Glutamatergic neuron (in vitro differentiated cells): ENCODE measurements at places on chromosomes 12 and 14.

DNA sequence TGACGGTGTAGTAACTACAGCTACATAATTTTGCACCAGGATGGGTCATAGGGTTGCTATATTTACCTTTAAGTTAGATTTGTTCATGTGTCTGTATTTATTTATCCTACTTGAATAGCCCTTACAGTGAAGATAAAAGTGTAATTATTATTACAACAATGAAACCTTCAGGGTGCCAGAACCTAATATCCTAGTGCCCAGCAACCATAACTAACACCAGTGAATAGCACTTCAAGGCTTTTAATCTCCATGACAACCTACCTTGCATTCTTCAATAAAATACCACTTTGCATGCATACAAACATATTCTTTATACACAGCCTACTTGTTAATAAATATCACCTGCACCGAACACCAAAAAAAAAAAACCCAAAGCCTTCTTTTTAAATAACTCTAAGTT is 58.7 kb upstream of the G2E3 start:
- DNase-seq, result no peak

GRCh38 chr14:36768638-36769337 is 107.1 kb downstream of the PAX9 start:
- DNase-seq, result no peak

DNA sequence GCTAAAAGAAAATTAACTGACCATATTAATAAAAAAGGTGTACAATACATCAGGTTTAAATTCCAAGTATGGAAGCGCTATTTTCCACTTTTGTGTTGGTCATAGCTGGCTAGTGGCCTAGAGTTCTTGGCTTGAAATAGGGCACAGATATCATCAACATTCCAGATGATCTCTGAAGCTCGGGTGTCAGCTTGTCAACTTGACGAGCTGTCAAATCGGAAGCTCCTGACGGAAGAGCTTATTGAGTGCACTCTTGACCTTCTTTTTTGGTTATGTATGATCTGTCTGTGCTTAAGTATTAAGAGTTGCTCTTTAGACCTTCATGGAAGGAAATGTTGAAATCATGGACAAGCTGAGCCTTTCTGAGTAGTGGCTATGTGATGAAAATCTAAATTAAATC is 177.9 kb downstream of the APAF1 start:
- no peak for DNase-seq

GRCh38 chr14:28629328-28630004 is 137.1 kb upstream of the FOXG1 start:
- DNase-seq, result no peak

GRCh38 chr14:97626088-97626487 is 828.9 kb downstream of the VRK1 start:
- no peak for DNase-seq

- DNase-seq, result no peak
Measured at GRCh38 chr14:50598765-50599164, 38.8 kb downstream of the ATL1 start.

DNA sequence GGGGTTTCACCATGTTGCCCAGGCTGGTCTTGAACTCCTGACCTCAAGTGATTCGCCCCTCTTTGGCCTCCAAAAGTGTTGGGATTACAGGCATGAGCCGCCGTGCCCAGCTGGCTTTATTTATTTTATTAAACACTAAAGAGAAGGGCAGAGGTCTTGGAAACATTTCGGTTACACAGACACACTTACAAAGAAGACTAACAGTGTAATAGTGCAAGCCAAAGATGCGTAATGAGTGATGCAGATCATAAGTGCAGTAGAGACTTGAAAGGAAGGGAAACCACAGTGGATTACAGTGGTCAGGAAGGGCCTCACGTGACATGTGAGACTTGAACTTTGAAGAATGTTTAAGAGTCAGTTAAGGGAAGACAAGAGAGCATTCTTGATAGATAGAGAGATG is 33.9 kb upstream of the CDK17 start:
- no peak for DNase-seq

DNA sequence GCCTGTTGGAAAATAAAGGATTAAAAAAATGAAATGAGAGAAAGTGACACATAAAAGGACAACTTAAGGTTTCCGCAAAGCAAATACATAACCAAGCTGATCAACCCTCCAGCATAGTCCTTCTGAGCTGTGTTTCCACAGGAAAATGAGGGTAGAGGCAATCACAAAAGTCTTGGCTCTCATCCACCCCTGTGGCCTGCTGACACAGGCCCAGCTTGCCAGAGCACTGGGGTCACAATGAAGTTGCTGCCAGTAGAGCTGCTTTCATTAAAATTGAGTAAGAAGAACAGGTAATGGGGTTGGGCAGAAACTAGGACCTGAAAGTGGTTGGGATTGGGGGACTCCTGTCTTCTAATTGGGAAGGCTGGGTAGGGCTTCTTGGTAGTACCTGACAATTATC is 65.9 kb downstream of the RERG start:
- no peak for DNase-seq

DNA sequence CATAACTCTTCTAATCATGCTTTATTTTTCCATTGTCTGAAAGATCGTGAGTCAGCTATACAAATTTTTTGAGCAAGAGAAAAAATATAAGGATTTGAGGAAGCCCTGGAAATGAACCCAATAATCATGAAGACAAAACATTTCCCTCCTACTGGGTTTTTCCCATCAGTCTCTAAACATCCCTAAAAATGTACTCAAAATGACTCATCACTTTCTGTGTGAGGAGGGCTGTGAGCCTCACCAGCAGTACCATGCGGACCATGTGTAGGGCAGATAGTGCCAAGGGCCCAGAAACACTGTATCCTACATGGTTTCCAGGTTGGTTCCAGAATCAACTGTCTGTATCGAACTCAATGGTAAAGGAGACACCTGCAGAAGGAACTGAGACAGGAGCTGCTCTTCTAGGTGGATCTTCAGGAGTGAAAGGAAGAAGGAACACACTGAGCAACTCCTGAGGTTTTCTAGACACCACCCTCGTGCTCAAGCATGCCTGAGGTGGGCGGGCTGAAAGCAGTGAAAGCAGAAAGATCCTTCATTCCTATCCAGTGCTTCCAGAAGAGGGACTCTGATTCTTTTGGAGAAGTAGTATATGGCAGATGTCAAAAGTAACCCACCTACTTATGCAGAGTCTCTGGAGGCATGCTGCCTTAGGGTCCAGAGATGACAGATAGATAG is 48.6 kb upstream of the RHOJ start:
- no peak for DNase-seq

GRCh38 chr14:45610318-45610717 is 357.3 kb upstream of the MIS18BP1 start:
- no peak for DNase-seq

- DNase-seq, result no peak
Measured at GRCh38 chr12:68733661-68734071, 12.3 kb upstream of the SLC35E3 start.

DNA sequence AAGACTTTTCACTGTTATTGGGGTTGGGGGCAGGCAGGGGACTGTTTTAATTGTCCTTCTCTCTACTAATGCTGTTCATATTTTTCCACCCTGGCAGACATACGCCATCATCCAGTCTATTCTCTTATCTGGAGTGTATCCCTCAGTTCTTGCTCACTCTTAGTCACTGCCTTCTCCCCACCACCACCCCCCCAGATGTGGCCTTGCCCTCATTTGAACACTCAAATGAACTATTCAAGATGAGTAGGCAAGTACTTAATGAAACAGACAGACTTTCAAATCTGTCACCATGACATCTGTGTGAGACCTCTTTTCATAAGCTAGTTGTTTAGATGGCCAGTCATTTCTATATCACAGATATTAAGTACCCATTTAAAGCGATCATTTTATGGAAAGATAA is 10.1 kb downstream of the NUDT4 start:
- DNase-seq, result no peak

- DNase-seq, result no peak
Measured at GRCh38 chr12:127496255-127496654, 770.7 kb upstream of the TMEM132C start.

DNA sequence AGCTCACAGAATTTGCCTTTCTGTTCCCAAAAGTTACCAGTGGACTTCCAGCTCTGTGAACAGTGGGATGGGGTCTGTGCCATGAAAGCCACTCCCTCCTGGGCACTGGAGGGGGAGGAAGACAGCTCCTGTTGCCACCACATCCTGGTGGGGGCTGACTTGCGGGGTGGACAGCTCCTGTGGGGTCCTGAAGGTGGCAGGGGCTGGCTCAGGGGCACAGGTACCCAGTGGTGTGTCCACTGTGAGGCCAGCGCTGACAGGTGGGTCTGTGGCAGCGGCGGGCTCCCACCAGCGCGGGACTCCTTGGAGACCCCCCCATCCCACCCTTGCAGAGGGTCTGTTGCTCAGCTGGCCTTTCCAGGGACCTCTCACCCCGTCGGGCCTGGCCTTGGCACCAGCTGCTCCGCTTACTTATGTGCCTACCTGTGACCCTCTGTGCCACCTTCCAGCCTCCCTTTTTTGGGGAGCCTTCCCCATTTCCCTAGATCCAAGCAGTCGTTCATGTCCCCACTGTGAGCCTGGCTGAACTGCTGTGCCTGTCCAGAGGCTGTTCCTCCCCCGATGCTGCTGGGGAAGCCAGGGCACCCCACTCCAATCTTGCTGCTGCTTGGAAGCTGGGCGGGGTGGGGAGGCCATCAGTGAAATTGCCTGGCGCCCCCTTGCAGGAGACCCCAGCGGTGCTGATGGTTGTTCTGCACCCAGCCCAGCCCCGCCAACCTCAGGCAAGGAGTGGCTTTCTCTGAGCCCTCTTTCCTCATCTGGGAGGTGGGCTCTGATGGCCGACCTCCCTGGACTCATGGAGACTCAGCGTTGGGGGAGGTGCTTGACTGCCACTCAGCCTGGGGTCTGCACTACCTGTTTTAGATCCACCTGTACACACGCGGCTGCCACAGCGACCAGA is 2.2 kb downstream of the TEDC1 start:
- DNase-seq, result peak; percentile 33

- no peak for DNase-seq
Measured at GRCh38 chr14:31243860-31244259, 36.3 kb upstream of the HECTD1 start.

- no peak for DNase-seq
Measured at GRCh38 chr14:67986131-67986841, 166.7 kb downstream of the RAD51B start.

DNA sequence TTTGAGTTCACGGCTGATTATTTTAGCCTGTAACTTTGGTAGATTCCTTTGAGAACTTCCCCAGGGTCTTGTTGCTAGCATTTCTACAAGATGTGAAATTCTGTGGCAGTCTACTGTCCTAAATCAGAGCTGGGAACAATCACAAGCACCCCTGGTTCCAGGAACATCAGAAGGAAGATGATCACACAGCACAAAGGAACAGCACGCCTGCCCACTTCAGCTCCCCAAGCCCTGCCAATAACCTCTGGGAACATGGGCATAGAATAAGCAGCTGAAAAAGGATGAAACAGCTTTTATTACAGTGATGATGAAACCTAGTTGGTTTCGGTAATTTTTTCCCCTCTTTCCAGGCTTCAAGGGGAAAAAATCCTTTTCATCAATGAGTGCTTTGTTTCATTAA is 12.3 kb downstream of the GPR19 start:
- no peak for DNase-seq

DNA sequence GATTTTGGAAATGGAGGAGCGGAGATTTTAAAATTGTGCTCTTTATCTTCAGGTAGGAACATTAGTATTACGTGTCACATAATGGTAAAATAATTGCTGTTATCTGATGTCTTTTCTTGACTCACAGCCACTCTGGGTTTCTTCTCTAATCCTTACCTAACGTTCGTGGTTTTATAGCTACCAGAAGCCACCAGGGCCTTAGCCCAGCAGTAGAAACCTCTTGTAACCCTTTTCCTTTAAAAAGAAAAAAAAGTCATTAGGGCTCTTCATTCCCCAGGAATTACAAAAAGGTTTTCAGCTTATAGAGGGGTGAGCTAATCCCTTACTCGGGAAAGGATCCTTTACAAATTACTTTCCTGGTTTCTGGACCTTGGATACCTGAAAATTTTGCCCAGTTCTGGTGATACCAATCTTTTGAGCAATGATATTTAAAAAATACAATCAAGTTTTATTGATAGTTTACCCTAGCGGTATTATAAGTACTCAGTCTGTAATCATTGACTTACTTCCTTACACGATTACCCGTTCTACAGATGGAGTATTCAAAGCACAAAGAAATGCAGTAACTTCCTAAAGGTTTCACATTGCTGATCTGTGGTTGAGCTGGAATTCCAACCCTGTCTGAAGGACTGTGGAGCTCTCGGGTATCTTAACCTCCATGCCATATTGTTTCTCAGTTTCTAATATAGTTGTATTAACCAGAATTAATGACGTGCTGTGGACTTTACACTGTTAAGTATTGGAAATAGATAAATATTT is 1.6 kb downstream of the GABARAPL1 start:
- no peak for DNase-seq

DNA sequence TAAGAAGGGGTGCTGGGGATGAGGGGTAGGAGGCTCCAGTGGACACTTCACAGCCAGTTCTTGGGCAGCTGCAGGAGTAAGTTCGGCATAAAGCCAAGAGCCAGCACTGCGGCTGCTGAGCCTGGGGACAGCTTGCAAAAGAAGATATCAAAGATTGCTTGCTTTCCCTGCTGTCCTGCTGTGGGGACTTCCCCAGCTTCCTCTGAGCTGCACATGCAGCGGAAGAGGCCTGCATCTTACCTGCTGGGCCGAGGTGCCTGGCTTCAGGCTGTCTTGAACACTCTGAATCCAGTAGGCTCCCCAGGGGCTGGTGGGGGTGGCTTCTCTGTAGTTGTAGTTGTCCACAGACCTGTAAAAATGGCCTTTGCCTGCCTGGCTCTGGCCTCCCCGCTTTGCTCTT is 1.3 kb downstream of the CHGA start:
- DNase-seq, result peak; percentile 31

DNA sequence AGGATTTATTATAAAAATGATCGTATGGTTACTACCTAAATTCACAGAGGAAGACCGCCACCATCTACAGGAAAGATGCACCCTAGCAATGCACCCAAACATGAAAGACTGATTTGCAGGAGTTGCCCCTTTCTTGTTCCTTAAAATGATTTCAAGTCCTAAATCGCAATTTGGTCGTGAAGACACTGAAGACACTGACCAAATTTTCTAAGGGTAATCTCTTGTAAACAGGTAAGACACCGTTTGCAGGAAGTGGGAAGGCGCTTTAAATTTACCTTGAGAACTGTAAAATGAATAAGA is 1.0 kb downstream of the SOS2 start:
- DNase-seq, result no peak

GRCh38 chr14:103256406-103256805 is 77.6 kb upstream of the EIF5 start:
- no peak for DNase-seq

GRCh38 chr12:121719926-121720414 is 7.4 kb downstream of the TMEM120B start:
- no peak for DNase-seq

DNA sequence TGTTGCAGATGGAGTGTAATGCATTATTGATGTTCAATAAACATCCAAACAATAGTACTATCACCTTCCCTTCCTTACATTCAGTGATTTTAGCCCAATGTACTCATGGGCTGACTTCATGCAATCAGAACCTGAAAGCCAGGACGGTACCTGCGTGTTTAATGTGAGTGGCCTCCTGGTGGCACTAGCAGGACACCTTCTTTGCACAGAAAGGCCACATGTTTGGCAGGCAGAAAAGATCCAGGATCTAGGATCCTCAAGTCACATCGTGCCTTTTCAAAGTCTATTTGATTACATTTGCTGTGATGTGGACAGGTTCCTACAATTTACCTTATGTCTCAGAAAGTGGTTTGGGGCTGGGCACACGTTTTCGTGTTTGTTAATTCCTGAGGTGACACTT is 82.9 kb downstream of the NEDD1 start:
- DNase-seq, result no peak
